ENCODE measurements at places on chromosomes 2 and 18.
A peak's percentile ranks its signal among the peaks of the same experiment; 100 is the strongest.

- no peak for DNase-seq
Observed at GRCh38 chr2:46334389-46335271, 37.4 kb downstream of the EPAS1 start.

- no peak for DNase-seq
Observed at GRCh38 chr2:173043476-173043875, 32.2 kb upstream of the MAP3K20 start.

DNA sequence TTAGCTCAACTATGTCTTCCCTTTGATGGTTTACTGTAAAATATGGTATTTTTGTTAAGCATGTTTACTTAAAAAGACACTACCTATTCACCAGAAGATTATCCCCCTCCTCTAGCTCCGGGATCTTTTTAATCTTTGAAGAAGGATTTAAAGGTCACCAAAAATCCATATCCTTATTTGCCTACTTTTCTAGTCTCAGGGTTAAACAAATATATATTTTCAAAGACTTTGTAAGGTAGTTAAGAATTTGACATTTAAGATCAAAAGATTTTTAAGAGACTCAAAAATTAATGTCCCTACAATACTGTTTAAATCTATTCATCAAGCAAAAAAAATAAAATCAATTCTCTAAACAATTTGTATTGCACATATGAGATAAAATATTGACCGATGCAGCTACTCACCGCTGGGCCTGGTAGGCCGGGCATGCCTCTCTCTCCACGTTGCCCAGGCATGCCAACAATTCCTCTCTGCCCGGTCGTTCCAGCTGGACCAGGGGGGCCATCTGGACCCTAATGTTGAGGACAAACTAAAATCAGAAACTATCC, 76.1 kb downstream of the COL3A1 start:
- DNase-seq = no peak

DNA sequence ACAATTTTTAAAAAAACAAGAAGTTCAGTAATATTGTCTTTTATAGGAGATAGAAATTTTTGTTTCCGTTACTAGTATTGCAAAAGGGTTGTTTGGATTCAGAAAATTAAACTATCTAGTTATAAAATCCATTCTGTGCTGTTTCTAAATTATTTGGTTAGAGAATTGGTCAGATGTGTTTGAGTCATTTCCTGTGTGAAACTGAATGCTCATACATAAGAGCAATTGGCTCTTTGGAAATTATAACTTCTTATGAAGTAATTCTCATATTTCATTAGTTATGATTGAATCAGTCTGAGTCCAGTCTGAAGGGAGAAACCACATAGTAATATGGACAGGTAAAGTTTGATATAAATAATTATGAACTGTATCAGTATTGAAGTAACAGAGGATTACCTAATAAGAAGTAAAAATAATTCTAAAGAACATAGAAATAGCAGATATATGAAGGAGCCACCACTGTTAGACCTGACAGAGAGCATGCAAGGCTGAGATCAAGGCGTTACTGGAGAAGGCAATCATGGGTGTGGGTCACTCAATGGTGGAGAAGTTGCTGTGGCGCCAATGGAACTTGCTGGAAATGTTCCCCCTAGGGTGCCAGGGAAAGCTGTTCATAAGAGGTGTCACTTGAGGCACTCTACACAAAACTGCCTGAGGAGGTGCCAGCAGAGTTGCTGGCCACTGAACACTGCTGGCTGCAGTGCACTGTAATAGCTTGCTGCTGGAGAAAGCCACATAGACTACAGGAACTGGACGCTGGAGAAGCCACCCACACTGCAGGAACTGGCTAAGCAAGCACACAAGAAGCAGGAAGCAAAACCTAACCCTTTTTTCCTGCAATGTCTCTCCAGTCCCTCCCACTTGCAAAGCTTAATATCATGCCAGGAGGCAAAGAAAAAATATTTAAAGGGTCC, 18.0 kb upstream of the FAP start:
- DNase-seq = peak; percentile 4

GRCh38 chr2:160246356-160246755, 46.3 kb upstream of the ITGB6 start:
- no peak for DNase-seq

- no peak for DNase-seq
Observed at GRCh38 chr2:670637-671036, 6.6 kb downstream of the TMEM18 start.
